ENCODE measurements at places on chromosomes 7 and 10. TPM values are rescaled to one million over a fixed set of nuclear protein-coding genes. Genes with fewer than 3 reads are reported as not detected.

PVRIG gene
- 0.54 TPM for total RNA-seq

PEX1 gene
- 11.3 TPM for total RNA-seq

LRRN3 gene
- total RNA-seq, result under 0.01 TPM

RBM20 gene
- under 0.01 TPM for total RNA-seq

TEX47 gene
- total RNA-seq, result not detected

KIAA1549 gene
- total RNA-seq, result 5.1 TPM

CCL24 gene
- total RNA-seq, result not detected

CFAP46 gene
- under 0.01 TPM for total RNA-seq

LRRC17 gene
- total RNA-seq, result 0.27 TPM

ZNF282 gene
- 31.5 TPM for total RNA-seq

CALML5 gene
- not detected for total RNA-seq

CRTAC1 gene
- not detected for total RNA-seq

EN2 gene
- total RNA-seq, result not detected

NSUN5 gene
- 44.2 TPM for total RNA-seq

SSBP1 gene
- 32.9 TPM for total RNA-seq

SLC26A3 gene
- not detected for total RNA-seq

OR2A42 gene
- total RNA-seq, result under 0.01 TPM

OR13A1 gene
- under 0.01 TPM for total RNA-seq

ACTL6B gene
- total RNA-seq, result not detected

AFAP1L2 gene
- 4.0 TPM for total RNA-seq

OLAH gene
- total RNA-seq, result not detected

SEMA3D gene
- total RNA-seq, result under 0.01 TPM

MMD2 gene
- not detected for total RNA-seq

DNAH11 gene
- under 0.01 TPM for total RNA-seq

SPAG6 gene
- 3.2 TPM for total RNA-seq

RTKN2 gene
- total RNA-seq, result 0.27 TPM

HOXA13 gene
- not detected for total RNA-seq

All from hematopoietic multipotent progenitor cell (in vitro differentiated cells).